ENCODE measurements at places on chromosomes 4 and X.

- no peak overlapping the region for H3K4me3 ChIP-seq
- DNase-seq, result peak; percentile 34
- H3K27ac ChIP-seq, result no peak overlapping the region
These were observed 275.4 kb downstream of the ARHGAP10 start for GRCh38 chr4:148007314-148007760.

DNA sequence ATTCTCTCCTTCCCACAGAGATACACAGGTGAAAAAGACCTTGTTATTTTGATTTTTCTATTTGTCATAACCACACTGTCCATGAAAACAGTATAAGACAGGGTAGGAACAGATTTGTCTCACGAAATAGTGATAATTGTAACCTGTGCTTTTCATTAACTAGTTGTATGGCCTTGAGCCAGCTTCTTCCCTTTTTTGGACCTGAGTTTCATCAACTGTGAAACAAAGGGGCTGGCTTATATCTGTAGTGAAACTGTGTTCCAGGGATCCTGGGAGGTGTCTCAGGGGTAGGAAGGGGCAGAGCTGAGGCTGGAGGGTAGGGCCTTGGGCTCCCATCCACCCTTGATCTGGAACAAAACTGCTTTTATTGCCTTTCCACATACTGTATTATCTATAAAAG is 50.9 kb downstream of the MED28 start:
- H3K4me3 ChIP-seq, result no peak overlapping the region
- H3K27ac ChIP-seq, result no peak overlapping the region
- no peaks in the 10 kb centered on the region for H3K27me3 ChIP-seq

GRCh38 chr4:28248269-28248668 is 1387.6 kb downstream of the STIM2 start:
- no peaks in the 10 kb centered on the region for H3K4me1 ChIP-seq

- H3K27me3 ChIP-seq, result no peaks in the 10 kb centered on the region
- no peaks in the 10 kb centered on the region for H3K4me1 ChIP-seq
- DNase-seq, result no peak
These were observed 30.2 kb downstream of the PNMA6A start for GRCh38 chrX:153102418-153102817.
